ENCODE measurements at places on chromosomes 2 and 18.

DNA sequence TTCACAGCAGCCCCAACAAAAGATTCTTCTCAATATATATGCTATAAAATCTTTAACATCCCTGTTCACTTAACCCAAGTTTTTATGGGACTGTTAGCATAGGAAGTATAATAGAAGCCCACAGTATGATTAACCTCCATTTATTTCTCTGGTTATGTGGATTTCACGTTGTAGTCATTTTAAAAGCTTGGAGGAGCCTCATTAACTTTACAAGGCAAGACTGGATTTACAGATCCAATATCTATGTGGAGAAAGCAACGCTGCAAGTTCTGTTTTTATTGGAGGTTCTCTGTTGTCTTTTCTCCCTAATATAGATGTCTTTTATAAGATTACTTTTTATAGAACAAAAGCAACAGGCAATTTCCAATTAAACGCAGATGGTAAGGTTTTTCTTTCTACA lies 114.9 kb upstream of the SYT4 start:
- no peak for DNase-seq

- DNase-seq, result no peak
Measured at GRCh38 chr2:104033399-104033798, 820.5 kb upstream of the POU3F3 start.

GRCh38 chr2:67660871-67661270 lies 263.7 kb downstream of the ETAA1 start:
- no peak for DNase-seq

DNA sequence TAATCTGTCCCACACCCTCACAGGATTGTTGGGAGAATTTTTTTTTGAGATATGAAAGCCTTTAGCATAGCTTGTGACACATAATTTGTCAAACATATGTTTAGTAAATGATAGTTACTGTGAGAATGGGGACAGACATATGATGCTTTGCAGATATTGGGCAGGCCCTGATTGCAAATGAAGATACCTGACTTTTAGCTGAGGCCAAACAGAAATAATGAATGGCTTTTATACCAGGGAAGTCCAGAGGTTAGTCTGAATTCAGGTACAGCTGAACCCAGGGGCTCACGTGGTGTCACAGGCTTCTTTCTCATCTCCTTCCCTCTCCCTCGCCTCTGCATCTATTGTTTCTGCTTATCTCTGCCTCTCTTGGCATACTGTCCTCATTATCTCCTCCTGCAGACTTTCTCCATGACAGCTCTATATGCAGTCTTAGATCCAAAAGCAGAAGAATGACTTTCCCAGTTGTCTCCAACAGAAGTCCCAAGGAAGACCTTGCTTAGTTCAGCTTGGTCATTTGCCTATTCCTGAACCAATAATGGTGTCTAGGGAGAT lies 4.9 kb upstream of the WNT10A start:
- DNase-seq, result no peak

DNA sequence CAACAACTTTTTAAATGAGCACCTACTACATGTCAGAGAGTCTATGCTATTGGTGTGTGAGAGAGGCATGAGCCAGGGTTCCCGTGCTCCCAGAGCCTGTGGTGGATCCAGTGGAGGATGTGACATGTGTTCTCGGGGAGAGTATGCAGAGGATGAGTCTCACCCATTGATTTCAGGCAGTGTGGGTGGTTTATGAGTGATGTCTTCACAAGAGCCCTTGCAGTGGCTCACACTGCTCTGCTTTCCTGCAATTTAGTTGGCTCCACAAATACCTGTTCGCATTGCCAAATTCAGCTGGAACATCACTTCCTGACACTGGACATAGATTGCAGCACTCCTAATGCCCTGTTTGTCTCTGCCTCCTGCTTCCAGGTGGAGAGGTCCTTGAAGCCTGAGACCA lies 243.6 kb upstream of the CXCR4 start:
- no peak for DNase-seq

DNA sequence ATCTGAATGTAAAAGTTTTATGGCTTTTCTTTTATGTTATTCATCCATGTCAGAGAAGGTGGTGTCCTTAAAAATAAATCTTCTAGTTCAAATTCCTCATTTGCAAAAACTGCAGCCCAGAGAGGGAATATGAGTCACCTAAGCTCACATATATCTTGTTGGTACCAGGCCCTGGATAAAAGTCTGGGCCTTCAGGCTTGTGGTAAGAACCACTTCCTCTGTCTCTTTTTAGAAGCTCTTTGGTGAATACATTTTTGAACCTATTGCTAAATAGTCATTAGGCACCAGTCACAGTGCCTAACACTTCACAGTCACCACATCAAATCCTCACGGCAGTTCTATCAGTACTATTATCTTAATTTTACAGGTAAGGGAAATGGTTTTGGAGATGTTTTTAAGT lies 199.2 kb downstream of the KCNS3 start:
- DNase-seq, result no peak

- DNase-seq, result no peak
Measured at GRCh38 chr2:11659851-11660250, 10.1 kb downstream of the NTSR2 start.

DNA sequence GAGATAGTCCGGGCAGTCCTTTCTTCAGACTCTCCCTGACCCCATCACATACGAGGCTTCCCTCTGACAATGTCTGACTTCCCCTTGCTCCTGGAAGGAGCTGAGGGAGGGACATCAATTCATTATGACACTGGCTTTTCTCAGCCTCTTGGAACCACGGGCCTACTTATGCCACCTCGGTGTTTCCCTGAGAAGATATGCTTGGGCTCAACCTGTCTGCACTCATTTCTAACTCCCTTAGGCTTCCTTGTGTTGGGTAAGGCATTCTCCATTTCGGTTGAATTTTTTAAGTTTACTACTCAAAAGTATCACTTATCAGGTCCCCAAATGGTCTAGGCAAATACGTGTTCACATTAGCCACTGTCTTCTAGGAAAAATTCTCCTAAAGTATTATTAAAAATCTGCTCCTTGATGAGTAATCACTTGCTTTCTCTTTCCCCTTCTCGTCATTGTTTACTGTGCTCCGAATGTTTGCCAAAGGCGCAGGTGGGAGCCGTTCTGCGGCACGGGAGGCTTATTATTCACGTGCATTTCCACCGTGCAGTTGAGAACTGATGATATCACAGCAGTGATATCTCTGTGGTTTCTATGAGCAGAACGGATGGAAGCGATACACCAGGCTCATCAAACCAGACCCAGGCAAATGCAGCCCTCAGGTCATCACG lies 33.1 kb downstream of the ARL4C start:
- peak; percentile 65 for DNase-seq

DNA sequence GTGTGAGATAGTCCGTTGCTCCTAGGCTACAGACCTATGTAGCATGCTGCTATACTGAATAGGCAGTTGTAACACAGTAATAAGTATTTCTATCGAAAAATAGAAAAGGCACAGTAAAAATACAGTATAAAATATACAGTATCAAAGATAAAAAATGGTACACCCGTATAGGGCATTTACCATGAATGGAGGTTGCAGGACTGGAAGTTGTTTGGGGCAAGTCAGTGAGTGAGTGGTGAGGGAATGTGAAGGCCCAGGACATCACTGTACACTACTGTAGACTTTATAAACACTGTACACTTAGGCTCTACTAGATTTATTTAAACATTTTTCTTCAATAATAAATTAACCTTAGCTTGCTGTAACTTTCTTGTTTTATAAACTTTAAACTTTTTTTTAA lies 3.5 kb downstream of the MAP3K20 start:
- no peak for DNase-seq

- DNase-seq, result no peak
Measured at GRCh38 chr2:2464643-2465042, 133.6 kb upstream of the MYT1L start.
